ENCODE measurements at places on chromosomes 7 and 10.
A peak's percentile ranks its signal among the peaks of the same experiment; 100 is the strongest.

- no peak for DNase-seq
Measured at GRCh38 chr10:131019696-131020095, 291.8 kb downstream of the TCERG1L start.

DNA sequence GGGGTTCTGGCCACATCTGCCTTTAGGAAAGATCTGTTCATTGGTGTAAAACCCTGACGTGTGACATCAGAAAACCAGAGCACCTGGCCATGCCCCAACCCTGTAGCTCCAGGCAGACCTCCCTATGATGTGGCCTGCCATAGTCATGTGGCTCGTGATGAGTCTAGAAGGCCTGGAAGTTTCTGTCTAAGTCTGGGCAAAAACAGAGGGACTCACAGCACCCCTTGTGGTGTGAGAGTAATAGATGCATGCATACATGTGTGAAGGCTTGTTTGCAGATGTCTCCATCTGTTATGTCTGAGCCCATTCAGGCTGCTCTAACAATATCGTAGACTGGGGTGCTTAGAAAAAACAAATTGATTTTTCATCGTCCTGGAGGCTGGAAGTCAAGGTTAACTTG is 309.3 kb downstream of the PAXIP1 start:
- no peak for DNase-seq

DNA sequence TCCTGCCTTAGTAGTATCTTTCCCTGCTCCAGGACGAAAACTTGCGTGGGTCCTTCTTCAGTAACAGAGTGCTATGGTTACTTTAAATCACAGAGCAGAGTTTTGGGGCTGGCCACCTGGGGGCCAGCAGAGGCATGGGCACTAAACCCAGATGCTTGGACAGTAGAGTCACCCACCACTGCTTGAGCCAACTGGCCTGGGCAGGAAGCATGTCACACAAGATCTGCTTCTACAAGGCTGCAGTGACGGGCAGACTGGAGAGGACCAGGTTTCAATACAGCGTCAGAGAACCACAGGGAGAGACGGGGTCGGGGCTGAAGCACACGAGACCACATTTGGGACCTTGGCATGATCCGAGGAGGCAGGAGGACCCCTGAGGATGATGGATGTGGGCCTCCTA is 14.3 kb upstream of the DMBT1 start:
- DNase-seq, result no peak

GRCh38 chr10:69333205-69333604 is 54.9 kb downstream of the HK1 start:
- peak; percentile 14 for DNase-seq

DNA sequence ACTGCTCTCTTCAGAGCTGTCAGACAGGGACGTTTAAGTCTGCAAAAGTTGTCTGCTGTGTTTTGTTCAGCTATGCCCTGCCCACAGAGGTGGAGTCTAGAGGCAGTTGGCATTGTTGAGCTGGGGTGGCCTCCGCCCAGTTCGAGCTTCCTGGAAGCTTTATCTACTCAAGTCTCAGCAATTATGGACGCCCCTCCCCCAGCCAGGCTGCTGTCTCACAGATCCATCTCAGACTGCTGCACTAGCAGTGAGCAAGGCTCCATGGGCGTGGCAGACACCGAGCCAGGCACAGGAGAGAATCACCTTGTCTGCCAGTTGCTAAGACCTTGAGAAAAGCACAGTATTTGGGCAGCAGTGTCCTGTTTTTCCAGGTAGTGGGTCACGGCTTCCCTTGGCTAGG is 98.1 kb downstream of the SDHAF3 start:
- DNase-seq, result no peak

DNA sequence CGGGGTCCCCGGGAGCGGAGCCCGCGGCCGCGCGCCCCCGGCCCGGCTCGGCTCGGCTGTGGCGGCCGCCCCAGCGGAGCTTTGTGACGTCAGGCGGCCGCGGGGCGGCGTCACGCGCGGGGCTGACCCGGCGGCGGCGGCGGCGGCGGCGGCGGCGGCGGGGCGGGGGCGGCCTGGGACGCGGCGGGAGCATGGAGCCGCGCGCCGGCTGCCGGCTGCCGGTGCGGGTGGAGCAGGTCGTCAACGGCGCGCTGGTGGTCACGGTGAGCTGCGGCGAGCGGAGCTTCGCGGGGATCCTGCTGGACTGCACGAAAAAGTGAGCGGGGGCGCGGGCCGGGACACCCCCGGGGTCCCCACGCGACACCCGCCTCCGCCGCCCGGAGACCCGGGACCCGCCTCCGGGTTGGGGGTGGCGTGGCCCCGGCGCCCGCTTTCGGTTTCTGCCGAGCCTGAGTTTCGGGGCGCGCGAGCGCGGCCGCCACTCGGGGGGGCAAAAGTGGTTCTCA is at the start of gene PWWP2B:
TSS of gene PWWP2B (plus strand) at position 165 of the 506 bp plus-strand sequence. CDS start at position 192, 27 bp downstream.
- DNase-seq, result no peak

- DNase-seq, result no peak
Measured at GRCh38 chr10:2986391-2986801, 81.0 kb upstream of the PFKP start.

GRCh38 chr7:101900103-101900502 is 82.7 kb downstream of the CUX1 start:
- DNase-seq, result peak; percentile 67

- no peak for DNase-seq
Measured at GRCh38 chr7:134246761-134247160, 70.0 kb downstream of the SLC35B4 start.

DNA sequence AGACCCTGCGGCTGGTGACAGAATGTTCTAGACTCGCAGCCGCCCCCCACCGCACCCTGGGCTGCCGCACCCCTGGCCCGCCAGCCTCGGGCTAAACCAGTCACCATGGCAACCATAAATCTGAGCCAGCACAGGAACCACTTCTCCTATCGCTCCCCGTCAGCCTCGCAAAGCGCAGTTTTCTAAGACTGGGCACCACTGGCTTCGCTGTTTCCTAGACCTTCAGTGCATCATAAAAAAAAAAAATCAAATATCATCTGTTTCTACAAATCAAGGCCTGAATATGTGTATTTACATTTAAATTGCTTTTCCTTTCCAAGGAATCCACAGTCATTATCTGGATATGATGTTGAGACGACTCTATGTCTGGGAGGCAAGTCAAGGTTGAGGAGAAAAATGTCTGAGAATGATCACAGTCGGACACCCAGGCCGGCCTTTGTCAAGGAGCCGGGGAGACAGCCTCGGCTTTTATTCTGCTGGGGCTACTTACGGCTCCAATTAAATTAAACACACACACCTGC is 99.9 kb downstream of the PTPRN2 start:
- DNase-seq, result no peak

DNA sequence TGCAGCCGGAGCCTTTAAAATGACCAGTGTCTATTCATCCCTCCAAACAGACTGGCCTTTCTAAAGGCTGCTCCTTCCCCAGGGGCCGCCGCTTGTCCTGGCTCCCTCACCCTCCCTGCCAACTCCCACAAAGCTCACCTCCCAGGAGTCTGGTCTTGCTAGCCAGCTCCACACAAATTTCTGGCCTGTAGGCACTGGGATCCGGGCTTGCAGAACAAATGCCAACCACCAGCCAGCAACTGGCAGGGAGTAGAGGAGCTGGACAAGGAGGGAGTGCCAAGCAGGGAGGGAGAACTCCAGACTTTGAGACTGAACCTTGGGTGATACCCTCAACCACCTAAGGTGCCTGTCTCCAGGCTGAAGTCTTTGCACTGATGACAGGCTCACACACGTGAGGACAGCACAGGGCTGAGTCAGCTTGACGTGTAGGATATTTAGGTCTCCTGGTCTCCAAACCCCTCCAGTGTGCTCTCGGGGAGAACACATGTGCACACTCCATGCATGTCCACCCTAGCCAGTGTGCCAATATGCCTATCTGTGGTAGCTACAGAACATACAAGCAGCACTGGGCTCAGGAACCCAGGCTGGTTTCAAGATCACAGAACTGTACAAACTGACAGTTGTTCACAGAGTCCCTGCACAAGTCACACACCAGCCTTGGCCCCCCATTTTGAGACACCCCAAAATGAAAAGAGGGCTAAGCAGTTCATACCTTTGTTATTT is 6.0 kb downstream of the PAX2 start:
- DNase-seq, result peak; percentile 23

DNA sequence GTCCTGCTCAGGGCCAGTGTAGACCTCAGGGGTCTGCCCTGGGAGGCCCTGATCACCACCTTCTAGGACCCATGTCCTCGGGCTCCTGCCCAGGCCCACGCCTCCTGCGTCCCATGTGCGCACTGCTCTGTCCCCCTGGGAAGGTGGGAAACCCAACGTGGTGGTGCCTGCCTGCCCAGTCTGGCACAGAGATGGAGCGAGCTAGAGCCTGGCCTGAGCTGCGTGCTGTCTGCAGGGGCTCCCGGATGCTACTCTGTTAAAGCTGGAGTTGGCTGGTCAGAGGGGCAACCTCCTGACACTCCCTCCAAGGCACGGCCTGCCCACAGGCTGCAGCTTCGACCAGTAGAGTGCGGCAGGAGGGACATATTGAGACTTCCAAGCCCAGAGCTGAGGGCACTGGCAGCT is 171.7 kb downstream of the DNAJB6 start:
- DNase-seq, result no peak

DNA sequence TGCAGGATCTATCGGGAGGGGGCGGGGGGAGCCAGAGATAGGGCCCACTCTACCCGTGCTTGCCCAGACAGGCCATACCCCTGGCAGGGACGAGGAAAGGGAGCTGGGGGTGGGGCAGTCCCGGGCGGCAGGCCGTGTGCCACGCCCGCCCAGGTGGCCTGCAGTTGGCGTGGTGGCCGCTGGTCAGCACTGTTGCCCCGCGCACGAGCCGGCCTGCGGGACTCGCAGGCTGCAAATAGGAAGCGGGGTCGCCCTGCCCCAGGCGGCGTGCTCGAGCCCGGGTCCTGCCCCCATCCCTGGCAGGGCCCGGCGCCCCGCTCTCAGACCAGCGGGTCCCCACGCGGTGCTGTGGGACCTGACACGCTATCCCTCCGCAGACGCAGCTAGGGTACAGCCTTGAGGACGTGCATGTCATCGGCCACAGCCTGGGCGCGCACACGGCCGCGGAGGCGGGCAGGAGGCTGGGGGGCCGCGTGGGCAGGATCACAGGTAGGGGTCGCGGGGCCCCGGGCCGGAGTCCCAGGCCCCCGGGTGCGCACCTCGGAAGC is 6.7 kb downstream of the PNLIPRP2 start:
- no peak for DNase-seq

DNA sequence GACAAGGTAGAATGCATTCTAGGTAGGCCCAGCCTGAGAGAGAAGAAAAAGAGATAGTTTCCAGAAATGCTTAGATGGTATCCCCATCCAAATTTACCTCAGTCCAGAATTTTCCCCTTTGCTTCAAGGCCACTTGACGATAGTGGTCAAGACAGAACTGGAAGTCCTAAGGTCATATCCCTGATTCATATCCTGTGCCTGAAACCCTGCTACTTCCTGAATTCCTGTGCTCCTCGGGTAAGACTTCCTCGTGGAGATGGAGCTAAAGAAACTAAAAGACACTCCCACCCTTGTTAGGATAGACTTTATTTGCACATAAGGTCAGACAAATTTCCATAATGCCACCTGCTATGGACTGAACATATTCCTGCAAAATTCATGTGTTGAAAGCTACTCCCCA is 175.9 kb downstream of the EVX1 start:
- DNase-seq, result no peak

DNA sequence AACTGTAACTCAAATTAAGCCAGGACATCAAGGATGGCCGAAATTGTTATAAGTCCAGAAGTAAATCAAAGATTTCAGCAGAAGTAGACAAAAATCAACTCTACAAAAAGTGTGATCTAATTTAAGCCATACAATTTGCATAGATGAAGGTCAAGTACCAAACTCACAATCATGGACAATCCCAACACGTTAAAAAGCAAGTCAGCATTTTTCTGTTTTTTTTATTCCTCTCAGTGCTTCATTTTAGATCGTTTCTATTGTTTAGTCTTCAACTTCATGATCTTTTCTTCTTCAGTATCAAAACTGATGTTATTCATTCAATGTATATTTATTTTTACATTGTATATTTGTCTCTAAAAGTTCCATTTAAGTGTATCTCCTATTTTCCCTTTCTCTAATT is 674.3 kb upstream of the PHF14 start:
- DNase-seq, result no peak

- no peak for DNase-seq
Measured at GRCh38 chr7:3028758-3029093, 14.9 kb downstream of the CARD11 start.

DNA sequence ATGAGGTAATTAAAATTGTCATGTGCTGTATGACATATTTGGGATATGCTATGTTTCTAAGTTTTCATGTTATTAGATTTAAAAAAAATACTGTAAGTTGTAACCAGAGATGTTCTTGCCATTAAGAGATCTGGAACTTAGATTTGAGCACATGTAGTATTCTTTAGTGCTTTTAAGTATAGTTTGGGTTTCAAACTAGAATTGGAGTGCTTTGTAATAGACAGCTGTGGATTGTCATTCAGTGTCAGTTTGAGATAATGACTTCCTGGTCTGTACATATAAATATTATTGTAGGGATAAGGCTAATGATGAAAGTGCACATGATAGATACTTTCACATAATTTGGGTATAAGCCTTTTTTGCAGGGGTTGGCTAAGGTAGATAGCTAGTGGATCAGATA is 936.2 kb downstream of the CNTNAP2 start:
- DNase-seq, result no peak

DNA sequence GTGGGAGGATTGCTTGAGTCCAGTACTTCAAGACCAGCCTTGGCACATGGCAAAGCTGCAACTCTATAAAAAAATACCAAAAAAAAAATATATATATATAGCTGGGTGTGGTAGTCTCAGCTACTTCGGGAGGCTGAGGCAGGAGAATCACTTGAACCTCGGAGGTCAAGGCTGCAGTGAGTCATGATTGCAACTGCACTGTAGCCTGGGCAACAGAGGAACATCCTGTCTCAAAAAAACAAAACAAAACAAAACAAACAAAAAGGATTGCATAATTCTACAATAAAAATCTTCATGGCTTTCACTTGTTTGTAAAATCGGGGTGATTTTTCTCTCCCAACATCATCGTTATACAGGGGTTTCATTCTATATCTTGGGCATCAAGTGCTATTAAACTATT is 35.1 kb downstream of the GUSB start:
- no peak for DNase-seq

- peak; percentile 49 for DNase-seq
Measured at GRCh38 chr7:47497367-47498096, 84.4 kb downstream of the TNS3 start.

DNA sequence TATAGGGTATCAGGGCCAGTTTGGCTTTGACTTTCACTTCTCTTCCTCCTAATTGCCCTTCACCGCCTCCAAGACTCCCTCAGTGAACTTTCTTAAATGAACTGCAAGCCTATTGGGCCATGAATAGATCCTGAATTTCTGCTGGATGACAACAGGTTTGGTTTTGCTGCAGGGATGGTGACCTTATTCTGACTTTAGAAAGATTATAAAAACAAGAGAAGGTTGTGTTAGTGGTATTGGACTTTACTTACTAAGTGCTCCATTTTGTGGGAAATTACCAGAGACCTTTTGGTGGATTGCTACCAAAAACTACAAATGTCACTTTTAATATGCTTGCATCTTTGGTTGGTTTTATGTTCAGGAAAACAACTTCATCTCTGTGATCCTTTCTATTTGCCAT is 11.5 kb upstream of the LIPA start:
- no peak for DNase-seq

DNA sequence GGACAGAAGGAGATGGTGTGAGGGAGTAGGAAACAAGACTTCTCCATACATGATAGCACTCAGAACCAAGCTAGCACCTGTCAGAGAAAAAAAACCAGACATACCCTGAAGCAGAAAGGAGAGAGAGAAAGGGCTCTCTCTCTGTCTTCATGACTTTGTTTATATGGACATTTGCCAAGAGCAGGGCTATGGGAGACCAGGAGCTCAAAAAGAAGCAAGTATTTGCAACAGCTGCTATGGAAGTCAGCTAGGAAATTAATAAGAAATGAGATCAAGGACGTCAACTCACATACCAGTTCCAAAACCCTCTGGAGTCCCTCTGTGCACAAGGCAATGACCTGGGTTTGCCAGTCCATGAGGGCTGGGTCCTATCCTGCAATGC is 111.6 kb downstream of the SGMS1 start:
- DNase-seq, result no peak
